ENCODE measurements at places on chromosomes 6 and 20.
A peak's percentile ranks its signal among the peaks of the same experiment; 100 is the strongest.

DNA sequence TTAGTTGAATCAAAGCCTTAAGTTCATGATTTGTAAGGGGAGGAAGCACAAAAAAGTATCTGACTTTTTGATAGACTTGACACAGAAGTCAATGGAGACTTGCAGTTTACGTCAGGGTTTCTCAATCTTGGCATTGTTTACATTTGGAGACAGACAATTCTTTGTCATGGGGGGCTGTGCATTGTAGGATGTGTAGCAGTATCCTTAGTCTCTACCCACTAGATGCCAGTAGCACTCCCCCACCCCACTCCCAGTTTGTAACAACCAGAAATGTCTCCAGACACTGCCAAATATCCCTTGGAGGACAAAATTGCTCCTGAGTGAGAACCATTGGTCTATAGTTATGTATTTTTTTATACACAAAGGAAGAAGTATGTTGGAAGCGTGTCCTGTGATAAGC is 434.1 kb downstream of the RFPL4B start:
- DNase-seq = no peak

DNA sequence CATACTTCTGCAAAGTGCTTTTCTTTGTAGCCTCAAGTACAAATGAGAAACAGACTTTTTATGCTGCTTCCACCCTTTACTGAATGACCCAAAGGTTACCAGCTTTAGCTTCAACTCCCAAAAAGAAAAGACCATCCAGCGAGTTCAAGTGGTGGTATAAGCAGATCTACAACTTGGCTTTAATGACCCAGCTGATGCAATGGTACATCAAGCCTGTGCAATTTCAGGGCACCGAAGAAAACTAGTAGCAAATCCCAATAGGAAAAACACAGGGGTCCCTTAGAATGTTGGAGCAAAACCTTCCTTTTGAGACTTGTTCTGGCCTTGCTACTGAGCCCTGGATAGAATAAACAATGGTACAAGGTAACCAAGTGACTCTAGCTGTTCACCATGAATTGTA is 33.8 kb downstream of the STX7 start:
- no peak for DNase-seq

DNA sequence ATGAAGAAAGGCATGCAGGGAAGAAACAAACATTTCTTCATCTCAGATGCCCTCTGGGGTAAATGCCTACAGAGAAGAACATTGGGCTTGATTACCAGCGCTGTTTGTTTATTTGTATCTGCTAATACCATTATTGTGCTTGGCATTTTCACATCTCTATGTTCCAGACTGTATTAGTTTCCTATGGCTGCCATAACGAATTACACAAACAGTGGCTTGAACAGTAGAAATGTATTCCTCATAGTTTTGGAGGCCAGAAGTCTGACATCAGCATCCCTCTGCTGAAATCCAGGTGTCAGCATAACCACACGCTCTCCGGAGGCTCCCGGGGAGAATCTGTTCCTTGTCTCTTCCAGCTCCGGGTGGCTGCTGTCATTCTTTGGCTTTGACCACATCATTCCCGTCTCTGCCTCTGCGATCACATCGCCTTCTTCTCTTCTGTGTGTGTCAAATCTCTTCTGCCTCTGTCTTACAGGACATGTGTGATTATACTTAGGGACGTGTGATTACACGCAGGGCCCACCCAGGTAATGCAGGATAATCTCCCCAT is 241.6 kb upstream of the SUPT3H start:
- DNase-seq = no peak

GRCh38 chr6:63792736-63793464 is 157.3 kb downstream of the PHF3 start:
- DNase-seq = no peak

GRCh38 chr6:44933108-44933507 is 395.0 kb upstream of the RUNX2 start:
- no peak for DNase-seq

DNA sequence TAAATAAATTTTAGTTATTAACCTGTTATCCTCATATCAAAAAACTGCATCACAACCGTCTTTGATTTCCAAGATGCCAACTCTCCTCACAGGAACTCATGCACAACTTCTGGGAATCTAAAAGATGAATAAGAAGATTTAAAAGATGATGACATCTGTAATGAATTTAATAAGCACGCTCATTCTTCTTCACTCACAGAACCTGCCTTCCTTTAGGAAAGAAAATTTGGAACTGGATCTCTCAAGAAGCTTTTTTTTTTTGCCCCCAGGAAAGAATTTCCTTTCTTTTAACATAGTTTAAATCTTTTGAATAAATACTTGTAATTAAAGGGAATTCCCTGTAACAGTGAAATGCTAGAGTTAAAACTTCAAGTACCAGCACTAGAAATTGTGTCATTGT is 161.5 kb downstream of the HIVEP2 start:
- no peak for DNase-seq

- DNase-seq = no peak
Observed at GRCh38 chr20:61185181-61185580, 66.9 kb upstream of the CDH4 start.

DNA sequence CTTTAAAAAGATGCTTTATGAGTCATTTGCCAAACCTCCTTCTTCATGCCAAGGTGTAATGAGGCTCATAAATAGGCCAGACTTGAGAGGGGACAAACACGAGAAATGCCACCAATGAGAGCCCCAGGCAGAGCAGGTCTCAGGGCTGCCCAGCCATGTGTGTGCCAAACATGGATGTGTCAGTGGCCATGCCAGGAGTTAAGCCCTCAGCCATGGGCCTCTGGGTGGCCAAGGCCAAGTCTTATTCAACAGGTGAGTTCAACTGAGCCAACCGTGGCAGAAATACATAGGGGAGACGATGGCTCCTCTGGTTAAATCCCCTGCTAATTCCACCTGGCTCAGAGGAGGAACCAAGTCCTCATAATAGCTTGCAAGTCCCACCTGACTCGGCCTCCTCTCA is 358.8 kb downstream of the PREX1 start:
- no peak for DNase-seq

DNA sequence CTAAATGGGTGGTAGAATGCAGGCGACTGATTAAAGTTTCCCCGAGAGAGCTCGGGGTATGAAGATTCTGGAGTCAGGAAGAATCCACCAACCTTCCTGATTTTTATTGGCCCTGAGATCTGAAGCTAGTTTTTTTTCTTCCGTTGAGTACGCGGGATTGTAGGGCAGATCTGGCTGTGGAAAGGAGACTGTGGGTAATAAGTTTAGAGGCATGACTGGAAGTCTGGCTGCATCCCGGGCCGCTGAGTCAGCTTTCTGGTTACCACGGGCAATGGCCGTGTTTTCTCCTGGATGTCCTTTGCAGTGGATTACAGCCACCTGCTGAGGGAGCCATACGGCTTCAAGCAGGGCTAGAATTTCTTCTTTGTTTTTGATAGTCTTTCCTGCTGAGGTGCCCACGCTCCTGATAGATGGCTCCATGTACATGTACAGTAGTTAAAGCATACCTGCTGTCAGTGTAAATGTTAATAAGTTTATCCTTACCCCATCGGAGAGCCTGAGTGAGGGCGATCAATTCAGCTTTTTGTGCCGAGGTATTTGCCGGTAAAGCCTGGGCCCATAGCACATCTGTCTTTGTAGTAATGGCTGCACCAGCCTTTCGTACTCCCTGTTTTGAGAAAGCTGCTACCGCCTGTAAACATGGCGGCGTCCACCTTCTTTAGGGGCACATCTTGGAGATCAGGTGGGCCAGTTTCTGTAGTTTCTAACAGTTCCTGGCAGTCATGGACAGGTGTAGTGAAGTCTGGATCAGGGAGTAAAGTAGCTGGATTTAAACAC is 154.0 kb downstream of the TRIM27 start:
- no peak for DNase-seq

DNA sequence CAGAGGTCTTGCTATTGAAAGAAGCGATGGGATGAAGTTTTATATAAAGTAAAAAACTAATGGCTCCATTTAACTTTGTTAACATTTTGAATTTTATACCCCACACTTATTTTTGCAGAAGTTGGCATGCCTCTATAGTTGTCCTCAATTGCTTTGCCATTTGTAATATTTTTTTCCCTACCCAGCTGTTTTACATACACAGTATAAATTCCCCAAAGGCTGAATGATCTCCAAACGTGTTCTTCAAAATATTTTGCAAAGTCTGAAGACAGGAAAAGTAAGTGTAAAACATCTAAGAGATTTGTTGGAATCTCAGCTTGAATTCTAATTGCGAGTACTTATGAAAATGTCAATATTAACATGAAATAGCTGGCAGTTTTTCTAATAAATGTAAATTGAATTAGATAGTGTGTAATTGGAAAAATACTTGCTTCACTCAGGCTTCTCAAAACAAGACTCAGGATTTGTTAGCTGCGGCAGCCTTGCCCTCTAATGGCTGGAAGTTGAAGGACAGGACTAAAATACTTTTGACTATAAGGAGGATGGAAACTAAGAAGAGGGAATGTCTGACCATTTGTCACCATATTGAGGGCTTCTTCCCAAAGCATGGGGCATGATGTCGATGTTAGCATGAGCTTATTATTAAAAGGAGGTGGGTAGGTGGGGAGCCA is 226.8 kb downstream of the UST start:
- no peak for DNase-seq

GRCh38 chr20:37968841-37969401 is 64.3 kb downstream of the TTI1 start:
- DNase-seq = no peak

DNA sequence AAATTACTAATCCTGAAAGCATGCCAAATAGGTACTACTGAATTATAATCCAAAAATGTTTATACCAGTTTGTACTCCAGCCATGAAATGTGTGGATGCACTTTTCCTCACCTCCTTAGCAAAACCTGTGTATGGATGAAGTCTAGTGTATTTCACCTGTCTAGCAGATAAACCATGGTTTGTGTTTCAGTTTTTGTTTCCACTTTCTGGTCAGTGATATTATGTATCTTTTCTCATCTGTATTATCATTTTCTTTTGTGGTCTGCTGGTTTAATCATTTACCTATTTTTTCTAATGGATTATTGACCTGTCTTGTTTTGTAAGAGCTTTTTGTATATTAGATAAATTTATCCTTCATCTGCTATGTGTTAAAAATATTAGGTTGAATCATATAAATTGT is 41.0 kb upstream of the TMEM217 start:
- no peak for DNase-seq

DNA sequence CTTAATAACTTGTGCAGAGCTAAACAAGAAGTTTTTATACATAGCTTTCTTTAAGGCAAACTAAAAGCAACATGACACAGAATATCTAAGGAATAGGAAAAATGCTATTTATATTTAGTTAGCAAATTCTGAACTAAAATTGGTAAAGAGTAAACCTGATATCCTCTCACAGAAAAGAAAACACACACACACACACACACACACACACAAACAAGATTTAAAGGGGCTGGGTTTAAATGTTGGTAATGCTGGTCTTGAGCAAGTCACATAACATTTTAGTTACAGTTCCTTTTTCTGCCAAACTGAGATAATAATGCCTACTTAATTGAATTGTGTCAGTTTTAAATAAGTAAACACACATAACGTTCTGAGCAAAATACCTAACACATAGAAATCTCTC is 1.6 kb downstream of the TRDN start:
- DNase-seq = no peak

DNA sequence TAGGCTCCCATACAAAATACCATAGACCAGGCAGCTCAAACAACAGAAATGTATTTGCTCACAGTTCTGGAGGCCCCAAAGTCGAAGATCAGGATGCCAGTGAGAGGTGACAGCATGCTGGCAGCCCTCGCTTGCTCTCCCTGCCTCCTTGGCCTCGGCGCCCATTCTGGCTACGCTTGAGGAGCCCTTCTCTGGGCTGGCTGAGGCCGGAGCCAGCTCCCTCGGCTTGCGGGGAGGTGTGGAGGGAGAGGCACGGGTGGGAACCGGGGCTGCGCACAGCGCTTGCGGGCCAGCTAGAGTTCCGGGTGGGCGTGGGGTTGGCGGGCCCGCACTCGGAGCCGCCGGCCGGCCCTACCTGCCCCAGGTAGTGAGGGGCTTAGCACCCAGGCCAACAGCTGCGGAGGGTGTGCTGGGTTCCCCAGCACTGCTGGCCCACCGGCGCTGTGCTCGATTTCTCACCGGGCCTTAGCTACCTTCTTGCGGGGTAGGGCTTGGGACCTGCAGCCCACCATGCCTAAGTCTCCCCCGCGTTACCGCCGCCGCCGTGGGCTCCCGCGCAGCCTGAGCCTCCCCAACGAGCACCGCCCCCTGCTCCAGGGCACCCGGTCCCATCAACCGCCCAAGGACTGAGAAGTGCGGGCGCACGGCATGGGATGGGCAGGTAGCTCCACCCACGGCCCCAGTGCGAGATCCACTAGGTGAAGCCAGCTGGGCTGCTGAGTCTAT is 32.6 kb upstream of the SERPINB9 start:
- peak; percentile 53 for DNase-seq

DNA sequence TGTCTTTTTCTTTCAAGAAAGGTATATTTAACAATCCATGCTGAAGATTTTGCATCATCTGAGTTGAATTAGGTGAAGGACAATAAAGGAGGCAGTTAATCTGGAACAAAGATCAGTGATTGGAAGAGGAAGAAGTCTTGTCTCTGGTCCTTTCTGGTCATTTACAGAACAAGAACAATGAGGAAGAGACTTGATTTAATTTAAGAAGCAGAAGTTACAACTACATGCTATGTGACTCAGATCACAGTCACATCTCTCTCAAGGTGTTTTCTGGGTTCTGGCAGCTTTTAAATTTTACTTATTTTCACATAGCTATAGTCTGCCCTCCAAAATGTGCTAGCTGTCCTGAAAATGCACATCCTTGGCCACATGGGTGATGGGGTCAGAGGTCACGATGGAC is 53.5 kb upstream of the DEK start:
- no peak for DNase-seq

DNA sequence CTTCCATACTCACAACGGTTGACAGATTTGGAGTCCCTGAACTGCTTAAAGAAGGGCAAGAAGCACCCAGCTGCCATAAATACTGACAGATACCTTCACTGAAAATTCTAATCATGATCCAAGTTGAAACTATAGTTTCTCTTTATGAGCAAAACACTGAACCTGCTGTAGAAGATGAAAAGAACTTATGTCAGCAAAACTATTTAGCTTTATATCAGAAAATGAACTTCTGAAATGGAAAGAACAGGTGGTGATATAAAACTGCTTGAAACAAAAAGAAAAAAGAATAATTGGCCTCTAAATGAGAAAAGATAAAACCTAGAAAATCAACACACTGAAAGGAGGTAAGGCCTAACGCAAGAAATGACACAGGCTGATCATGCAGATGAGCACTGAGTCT is 72.4 kb downstream of the HACE1 start:
- DNase-seq = no peak

DNA sequence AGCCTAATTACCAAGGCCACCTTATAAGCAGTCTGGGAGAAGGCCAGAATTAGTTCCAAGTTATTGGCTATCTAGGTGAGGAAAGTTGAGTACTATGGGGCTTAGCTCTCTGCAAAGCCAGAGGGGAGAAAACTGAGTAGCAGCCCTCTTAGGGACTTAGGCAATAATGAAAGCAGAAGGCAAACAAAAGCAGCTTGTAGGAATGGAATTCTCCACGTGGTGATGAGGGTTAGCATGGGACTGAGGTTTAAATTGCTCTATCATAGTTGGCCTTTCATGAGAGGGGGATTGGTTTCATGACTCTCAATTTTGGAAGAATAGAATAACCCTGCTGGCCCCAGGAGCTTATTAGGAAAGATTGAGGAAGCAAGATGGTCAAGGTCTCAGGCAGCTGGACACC is 7.0 kb upstream of the UBE2J1 start:
- DNase-seq = no peak

Data from activated naive CD4-positive, alpha-beta T cell treated with anti-CD3 and anti-CD28 coated beads, Interleukin-2, amount 50 U/mL, for 72 hours (primary cell).